Skeletal muscle cell (primary cell): ENCODE measurements at places on chromosomes 3 and 15.

- no peak for DNase-seq
These were observed 9.8 kb downstream of the PLEKHO2 start for GRCh38 chr15:64851503-64851840.

- no peak for DNase-seq
These were observed 190.4 kb upstream of the BCL6 start for GRCh38 chr3:187935623-187936156.

DNA sequence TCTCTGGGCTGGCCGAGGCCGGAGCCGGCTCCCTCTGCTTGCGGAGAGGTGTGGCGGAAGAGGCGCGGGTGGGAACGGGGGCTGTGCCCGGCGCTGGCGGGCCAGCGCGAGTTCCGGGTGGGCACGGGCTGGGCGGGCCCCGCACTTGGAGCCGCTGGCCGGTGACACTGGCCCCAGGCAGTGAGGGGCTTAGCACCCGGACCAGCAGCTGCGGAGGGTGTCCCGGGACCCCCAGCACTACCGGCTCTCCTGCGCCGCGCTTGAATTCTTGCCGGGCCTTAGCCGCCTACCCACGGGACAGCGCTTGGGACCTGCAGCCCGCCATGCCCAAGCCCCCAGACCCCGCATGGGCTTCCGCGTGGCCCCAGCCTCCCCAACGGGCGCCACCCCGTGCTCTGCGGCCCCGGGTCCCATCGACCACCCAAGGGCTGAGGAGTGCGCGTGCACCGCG is 736.3 kb upstream of the ARRDC4 start:
- DNase-seq, result no peak

DNA sequence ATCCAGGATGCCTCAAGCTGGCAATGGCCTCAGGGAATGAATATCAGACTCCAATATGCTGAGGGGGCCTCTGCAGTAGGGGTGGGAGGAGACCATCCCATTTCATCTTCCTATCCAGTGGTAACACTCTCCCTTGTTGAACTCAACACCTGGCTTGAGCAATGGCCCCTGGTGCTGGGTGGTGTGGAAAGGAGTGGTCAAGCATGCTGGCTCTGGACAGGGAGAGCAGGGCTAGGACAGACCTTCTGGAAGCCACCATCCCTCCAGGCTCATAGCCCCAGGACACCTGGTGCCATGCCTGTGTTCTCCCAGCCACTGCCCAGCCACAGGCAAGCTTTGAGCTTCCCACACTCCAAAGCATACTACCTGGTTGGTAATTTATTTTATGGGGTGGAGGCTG is 9.6 kb downstream of the DNAH1 start:
- DNase-seq, result no peak

DNA sequence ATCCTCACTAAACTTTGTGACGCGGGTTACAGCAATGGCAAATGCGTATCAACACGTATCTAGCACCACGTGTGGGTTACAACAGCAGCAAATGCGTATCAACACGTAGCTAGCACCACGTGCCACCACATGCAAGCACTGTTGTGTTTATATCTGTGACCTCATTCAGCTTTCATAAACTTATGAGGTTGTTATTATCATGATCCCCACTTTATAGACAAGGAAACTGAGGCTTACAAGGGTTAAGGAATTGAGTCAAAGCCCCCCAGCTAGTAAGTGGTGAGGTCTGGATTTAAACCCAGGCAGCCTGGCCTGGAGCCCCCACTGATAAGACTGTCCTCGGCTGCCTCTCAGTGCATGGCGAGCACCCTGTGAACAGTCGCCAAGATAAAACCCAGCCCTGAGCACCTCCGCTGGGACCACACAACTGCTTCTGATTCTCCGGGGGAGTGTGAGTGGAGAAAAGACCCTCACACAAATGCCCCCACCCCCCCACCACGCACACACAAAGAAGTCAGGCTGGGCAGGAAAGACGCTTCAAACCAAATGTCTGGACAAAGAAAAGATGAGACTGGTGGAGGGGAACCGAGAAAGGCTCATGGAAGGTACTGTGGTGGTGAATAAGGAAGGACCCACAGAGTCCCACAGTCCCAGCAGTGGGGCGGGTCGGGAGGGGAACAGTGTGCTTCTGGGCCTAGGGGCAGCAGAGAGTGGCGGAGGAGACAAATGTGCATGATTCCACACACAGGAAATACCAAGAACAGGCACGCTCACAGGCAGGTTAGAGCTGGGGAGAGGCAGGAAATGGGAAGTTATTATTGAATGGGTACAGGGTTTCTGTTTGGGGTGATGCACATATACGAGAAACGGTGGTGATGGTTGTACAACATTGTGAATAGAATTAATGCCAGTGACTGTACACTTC is 173.4 kb downstream of the XXYLT1 start:
- no peak for DNase-seq

DNA sequence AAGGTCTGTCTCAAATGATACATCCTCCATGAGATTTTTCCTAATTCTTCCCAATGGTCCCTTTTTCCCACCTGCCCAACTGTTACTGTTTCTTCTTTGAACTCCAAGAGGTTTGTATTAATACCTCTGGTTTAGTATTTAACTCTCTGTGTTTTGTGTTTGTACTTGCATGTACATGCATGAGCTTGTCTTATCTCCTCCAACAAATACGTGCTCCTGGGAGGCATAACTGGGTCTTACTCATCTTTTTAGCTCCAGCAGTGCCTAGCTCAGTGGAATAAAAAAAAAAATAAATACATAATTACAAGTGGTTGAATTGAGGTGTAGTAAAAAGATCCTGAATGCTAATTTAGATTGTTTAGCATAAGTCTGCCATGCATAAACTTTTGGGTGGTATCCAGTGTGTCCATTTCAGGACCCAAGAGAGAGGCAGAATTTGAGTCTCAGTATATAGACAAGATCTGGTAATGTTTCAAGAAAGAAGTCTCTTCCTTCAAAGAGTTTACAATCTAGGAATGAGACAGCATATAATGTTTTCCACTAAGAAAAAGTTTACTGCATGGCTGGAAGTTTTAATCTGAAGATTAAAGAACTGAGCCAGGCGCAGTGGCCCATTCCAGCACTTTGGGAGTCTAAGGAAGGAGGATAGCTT is 1.7 kb upstream of the LYSMD2 start:
- no peak for DNase-seq

- no peak for DNase-seq
These were observed 48.3 kb upstream of the CTDSPL start for GRCh38 chr3:37813403-37813802.

- DNase-seq, result no peak
These were observed 63.3 kb downstream of the ULK4 start for GRCh38 chr3:41898631-41899030.

- DNase-seq, result no peak
These were observed 6.1 kb upstream of the SLC26A6 start for GRCh38 chr3:48641396-48641795.

DNA sequence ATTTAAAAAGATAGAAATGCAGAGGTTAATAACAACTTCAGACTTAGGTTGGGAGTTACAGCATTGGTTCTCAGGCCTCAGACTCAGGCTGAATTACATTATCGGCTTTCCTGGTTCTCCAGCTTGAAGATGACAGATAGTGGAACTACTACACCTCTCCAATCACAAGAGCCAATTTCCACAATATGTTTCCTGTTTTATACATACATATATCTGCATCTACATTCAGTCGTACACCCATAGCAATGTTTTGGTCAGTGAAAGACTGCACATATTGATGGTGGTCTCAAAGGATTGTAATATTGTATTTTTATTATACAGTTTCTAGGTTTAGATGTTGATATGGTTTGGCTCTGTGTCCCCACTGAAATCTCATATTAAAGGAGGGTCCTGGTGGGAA is 35.4 kb downstream of the AADACL2 start:
- DNase-seq, result no peak

- no peak for DNase-seq
These were observed 196.3 kb downstream of the DTWD1 start for GRCh38 chr15:49817100-49817499.

- DNase-seq, result no peak
These were observed 42.5 kb downstream of the RAB7A start for GRCh38 chr3:128768471-128768870.

- DNase-seq, result peak; percentile 31
These were observed 35.3 kb downstream of the GBE1 start for GRCh38 chr3:81726132-81726531.
